GM12892 (cell line): ENCODE measurements at places on chromosomes 3 and 15.

DNA sequence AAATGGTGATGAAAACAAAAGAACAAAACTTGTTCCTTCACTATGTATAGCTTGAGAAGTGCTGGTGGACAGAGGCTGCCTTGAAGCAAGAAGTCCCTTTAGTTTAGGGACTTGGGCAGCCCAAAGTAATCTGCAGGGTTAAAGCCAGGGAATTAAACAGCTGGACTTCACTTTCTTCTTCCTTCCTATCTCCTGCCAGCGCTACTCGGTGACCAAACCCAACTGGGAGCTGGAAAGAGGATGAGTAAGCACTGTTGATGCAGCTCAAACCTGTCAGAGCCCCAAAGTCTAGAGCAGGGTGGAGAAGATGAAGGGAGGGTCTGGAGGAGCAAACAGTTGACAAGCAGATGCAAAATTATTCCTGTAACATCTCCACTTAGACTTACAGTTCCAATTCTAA is 73.1 kb upstream of the FBN1 start:
- DNase-seq: no peak

GRCh38 chr15:89463113-89463512 is 33.3 kb downstream of the RHCG start:
- DNase-seq: no peak

DNA sequence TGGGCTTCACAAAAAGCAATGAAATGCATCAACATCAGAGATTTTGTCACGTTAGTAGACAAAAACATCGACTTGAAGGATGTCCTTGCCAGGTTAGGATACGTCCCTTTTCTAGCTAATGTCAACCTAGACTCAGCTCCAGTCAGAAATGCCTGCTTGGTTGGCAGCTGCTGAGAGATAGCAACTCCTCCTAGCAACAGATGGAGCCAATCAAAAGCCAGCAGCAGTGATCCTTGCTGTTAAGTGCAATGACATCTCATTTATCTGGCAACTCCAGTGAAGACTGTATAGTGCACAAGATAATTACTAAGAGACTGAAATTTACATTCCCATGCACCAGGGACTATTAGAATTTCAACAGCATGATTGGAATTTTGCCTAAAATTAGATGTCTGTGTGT is 424.1 kb downstream of the FGF12 start:
- DNase-seq: no peak

DNA sequence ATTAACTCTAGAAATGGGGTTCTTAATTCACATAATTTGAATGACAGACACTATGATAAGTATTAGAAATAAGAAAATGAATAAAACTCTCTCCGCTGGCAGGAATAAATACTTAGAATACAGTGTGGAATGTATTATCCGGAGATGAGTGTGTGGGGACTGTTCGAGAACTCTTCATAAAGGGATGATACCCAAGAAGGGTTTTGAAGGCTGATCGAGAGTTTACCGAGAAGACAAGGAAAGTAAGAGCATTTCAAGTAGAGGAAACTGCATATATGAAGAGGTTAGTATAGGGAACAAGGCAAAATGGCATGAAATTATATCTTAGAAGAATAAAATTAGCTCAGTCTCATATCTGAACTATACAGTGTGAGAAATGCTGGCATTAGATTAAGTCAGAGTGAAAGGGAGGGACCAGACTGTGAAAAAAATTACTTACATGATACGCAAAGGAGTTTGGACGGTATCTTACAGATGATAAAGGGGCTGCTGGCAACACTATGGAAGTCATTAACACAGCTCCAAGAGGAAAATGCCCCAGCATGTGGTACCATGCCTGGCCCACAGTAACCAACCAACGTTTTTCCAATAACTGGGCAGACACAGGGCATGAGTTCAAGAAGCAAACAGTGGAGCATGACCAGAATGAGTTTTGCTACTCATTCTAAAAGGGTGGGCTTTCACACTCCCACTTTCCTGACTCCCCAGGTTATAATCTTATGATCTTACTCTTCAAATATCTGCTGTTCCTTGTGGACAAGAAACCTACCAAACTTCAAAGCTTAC is 6.5 kb downstream of the DCBLD2 start:
- DNase-seq: no peak

DNA sequence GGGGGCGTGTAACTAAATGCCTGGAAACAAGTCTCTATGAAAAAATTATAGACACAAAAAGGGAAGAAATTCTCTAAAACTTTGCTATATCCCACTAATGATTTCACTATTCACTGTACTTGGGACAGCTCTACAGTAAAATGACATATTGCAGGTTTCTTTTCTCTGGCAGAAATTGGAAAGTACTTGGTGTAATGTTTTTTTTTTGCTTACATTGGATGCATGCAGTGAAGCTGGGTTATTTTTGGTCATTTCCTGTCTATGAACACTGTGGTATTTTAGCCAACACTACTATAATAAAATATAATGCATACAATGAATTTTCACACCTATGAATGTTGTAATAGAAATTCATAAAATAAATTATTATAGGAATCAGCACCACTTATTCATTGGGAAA is 109.7 kb downstream of the LRRC49 start:
- no peak for DNase-seq

- no peak for DNase-seq
Measured at GRCh38 chr15:92005154-92005553, 151.6 kb downstream of the SLCO3A1 start.

- DNase-seq: no peak
Measured at GRCh38 chr3:78888635-78889034, 879.2 kb downstream of the ROBO1 start.

DNA sequence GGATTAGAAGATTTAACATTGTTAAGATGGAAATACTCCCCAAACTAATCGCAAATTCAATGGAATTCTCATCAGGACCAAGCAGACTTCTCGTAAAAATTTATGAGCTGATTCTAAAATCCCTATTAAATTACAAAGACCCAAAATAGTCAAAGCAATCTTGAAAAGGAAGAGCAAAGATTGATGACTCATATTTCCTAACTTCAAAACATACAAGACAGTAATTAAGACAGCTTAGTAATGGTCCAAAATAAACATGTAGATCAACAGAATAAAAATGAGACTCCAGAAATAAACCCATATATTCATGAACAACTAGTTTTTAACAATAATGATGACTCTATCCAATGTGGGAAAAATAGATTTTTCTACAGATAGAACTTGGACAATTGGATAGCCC is 148.7 kb downstream of the SI start:
- DNase-seq: no peak

- no peak for DNase-seq
Measured at GRCh38 chr3:71728632-71729342, 3.6 kb upstream of the EIF4E3 start.

GRCh38 chr3:100641471-100642032 is 32.2 kb downstream of the ADGRG7 start:
- no peak for DNase-seq

GRCh38 chr3:143119974-143120715 is 574 bp downstream of the CHST2 start:
- DNase-seq: peak; percentile 38

GRCh38 chr3:155805204-155805801 is 775 bp downstream of the C3orf33 start:
- no peak for DNase-seq

DNA sequence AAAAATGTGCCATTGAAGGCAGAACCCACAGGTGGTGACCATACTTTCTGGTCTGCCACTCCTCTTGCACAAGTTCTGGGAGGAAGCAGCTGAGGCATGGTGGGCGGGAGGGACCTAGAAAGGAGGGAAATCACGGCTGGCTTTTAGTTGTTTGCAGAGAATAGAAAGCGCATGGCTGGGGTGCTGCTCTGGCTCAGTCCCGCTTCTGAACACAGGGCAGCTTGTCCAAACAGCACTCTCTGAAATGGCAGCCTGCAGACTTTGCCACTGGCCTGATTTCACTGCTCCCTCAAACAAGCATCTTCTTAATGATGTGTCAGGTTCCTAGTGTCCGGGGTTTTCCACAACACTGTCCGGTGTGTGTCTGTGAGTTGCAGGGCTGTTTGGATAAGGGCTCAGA is 76.7 kb downstream of the AAGAB start:
- no peak for DNase-seq

DNA sequence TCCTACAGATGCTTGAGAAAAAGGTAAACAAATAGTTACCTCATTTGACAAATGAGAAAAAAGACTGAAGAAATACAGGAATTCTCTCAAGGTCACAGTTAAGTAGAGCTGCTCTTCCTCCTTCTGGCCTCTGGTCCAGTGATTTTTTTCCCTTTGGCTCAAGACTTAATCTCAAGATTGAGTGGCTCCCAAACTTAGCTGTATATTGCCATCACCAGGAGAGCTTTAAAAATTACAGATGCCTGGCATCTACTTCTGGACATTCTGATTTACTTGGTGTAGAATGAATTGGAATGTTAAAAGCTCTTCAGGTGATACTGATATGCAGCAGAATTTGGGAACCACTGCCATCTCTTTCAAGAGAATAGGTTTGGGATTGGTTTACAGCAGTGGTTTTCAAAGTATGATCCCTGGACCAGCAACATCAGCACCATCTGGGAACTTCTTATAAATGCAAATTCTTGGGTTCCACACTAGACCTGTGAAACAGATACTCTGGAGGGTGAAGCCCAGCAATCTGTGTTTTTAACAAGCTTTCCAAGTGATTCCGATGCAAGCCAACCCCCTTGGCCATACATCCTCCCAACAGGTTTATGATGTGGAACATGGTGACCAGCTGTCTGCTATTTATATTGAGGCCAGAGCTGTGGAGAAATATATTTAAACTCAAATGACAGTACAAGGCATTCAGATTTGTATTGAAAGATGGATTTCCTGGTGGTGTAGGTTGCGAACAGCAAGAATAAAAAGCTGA is 333.0 kb upstream of the RARB start:
- no peak for DNase-seq

- no peak for DNase-seq
Measured at GRCh38 chr15:69032031-69032430, 17.5 kb downstream of the NOX5 start.

DNA sequence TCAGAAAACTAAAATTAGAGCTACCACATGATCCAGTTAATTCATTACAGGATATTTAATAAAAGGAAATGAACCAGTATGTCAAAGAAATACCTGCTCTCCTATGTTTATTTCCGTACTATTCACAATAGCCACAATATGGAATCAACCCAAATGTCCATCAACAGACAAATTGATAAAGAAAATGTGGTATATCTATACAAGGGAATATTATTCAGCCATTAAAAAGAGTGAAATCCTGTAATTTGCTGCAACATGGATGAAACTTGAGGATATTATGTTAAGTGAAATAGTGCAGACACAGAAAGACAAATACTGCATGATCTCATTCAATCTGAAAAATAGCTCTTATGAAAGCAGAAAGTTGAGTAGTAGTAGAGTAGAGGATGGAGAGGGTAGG is 33.7 kb upstream of the ALCAM start:
- no peak for DNase-seq

- no peak for DNase-seq
Measured at GRCh38 chr15:42405863-42406482, 46.7 kb downstream of the CAPN3 start.

DNA sequence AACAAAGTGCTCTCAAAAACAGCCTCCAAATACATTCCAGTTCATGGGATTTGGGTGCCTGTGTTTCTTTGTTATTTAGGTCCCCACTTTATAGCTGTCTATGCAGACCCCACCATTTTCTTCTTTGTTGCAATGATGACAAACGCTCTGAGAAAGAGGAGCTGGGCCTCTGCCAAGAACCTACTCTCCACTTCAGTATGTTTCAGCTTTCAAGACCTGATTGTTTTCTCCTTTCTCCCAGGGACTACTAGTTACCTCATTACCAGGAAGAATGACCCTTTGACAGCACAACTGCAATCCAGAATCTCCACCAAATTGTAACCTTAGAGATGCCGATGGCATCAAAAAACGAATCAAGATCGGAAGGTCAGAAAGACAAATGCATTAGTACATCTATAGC is 236.8 kb downstream of the MEIS2 start:
- DNase-seq: no peak

- DNase-seq: no peak
Measured at GRCh38 chr3:62233065-62233464, 140.3 kb downstream of the FEZF2 start.

- no peak for DNase-seq
Measured at GRCh38 chr15:47750030-47750739, 32.9 kb downstream of the SEMA6D start.

GRCh38 chr15:80620931-80621330 is 74.2 kb upstream of the ABHD17C start:
- no peak for DNase-seq

DNA sequence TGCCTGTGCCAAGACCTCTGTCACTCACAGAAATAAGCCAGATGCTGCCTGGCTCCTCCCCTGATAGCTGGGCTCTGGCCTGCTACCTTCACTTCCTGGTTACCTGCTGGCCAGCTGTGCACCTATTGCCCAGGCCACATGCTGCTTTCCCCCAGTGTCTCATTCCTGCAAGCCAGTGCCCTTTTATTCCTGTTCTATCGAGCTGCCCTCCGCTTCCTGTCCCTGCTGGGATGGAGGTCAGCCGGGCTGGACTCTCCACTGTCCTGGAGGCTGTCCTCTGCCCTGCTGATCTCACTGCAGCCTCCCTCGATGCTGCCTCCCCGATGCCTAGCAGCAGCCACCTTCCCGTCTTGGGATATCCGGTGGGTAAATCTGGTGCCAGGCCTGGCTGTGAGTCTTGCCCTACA is 37.0 kb upstream of the SNRPA1 start:
- DNase-seq: no peak

DNA sequence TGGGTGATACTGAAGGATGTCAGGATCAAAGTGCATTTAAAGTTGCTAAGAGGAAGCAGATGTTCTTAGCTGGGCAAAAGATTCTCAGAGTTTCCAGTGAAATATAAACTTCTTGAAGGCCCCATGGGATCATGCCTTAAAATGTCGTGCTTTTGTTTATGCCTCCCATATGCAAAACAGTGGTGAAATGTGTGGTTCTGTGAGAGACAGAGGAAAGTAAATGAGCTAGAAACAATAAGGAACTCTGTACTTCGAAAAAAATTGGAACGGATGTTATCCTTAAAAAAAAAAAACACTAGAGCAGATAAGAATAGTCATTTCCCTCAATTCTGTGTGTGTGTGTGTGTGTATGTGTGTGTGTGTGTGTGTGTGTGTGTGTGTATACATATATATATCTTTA is 497.0 kb upstream of the TBL1XR1 start:
- no peak for DNase-seq

- DNase-seq: peak; percentile 83
Measured at GRCh38 chr3:122794779-122795673, at the start of gene SLC49A4. Gene SLC49A4 (plus strand): TSS chr3:122795069. CDS start chr3:122795193, 124 bp downstream.

GRCh38 chr3:70261283-70261682 is 51.2 kb downstream of the MDFIC2 start:
- DNase-seq: no peak

DNA sequence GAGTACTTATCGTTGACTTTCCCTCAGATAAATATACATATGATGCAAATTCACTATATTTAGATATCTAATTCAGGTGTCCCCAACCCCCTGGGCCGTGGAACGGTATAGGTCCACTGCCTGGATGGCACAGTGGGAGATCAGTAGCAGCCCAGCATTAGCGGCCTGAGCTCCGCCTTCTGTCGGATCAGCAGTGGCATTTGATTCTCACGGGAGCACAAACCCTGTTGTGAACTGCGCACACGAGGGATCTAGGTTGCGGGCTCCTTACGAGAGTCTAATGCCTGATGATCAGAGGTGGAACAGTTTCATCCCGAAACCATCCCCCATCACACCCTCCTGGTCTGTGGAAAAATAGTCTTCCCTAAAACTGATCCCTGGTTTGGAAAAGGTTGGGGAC is 6.9 kb downstream of the KNL1 start:
- DNase-seq: no peak
